NCI-H345 (cell line): ENCODE measurements at places on chromosomes 4 and X.

DNA sequence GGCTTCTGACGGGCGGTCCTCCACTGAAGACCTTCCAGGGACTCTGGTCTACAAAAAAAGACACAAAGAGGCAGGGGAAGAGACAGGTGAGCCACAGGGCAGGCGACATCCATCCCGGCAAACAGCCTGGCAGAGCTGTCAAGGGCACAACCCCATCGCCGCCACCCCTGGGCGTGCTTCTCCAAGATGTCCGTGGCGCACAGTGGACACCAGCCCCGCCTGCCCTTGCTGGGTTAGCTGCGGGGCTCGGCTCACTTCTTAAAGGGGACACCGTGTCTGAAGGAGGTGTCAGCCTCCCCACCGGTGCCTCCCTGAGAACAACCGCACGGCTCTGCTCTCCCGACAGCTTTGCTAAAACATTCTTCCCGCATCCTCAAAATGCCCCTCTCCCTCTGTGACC is 28.4 kb downstream of the FAM53A start:
- DNase-seq, result no peak

DNA sequence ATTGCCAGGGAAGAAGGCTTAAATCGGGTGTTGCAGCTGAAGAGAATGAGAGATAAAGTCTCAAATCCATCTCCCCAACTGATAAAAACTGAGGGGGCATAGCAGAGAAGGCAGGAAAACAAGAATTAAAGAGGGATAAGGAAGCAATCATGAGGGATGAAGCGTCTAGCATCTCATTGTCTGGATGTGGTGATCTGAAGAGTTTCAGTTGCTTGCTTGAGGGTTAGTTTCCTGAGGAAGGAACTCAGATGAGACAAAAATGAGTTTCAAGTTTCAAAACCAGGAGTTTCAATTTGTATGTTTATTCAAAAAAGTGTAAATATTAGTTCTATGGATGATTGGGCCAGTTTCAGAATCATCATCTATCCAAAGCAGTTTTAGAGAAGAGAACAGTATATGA is 496.9 kb downstream of the RAB28 start:
- no peak for DNase-seq

DNA sequence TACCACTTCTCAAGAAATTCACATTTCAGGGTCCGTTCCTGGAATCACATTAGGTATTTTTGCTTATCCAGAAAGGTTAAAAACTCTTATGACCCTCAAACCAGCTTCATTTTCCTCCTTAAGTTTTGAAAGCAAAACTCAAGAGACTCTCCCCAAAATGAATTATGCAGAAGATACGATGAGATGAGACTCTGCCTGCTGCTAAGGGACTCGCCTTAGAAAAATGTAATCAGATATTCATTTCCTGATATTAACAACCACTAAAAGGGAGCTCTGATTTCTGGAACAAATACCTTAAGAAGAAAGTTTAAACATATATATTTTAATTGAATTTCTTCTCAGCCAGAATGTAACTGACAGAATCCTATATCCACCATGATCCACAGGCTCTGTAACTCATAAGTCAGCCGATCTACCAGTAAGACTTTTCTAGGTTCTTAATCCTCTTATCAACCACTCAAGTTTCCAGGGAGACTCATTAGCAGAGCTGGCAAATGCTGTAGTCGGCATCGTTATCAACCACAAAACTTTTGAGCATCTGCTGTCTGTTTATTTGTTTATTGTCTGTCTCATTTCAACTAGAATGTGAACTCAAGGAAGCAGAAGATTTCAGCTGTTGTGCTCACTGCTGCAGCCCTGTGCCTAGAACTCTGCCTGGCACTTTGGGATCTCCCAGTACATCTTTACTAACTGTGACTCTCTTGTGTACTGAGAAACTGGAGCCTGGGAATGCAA is 112.5 kb downstream of the LDB2 start:
- no peak for DNase-seq

DNA sequence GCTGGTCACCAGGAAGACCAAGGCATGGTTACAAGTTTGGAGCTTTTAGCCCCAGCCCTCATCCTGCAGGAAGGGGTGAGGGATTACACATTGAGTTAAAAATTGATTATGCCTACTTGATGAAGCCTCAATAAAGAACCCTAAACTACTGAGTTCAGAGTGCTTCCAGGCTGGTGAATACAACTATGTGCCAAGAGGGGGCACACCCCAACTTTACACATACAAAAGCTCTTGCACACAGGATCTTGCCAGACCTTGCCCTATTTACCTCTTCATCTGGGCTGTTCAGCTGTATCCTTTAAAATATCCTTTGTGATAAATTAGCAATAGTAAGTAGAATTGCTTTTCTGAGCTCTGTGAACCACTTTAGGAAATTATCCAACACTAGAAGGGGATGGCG is 489.3 kb downstream of the INPP4B start:
- DNase-seq, result no peak

DNA sequence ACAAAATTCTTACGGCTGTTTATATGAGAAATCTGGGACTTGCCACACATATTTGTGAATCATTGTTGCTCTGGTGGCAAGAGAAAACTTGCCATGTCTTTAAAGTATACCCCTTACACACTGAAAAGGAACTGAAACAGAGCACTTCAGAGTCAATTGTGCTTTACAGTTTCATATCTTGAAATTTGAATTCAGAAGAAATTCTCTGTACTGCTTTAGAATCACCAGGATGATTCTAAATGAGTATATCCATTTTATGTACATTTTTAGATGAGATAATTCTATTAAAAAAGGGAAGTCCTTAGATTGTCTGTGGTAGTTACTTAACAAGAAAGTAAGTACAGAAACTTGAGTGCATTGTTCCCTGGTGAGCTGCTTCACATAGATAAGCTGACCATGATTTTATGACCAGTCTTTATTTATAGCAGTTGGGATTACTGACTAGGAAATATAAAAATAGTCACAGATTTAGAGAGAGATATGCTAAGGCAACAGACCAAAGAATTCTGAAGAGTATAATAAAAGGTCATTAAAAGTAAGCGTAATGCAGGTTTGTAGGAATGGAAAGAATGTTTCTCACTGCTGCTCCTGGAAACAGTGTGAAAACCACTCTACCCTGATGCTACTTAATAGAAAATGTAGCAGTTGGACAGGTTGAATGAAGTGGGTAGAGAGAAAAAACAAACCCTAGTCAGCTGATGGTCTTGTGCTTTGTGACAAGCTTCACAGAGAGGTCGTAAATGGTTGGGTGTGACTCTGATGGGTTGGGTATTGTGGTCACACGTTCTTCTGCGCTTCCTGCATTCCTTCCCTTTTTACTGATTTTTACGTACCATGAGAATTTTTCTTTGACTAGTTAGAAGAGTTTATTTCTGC is 41.0 kb downstream of the FNIP2 start:
- no peak for DNase-seq
